ENCODE measurements at places on chromosomes 7 and 10. TPM values are rescaled to one million over a fixed set of nuclear protein-coding genes. Genes with fewer than 3 reads are reported as not detected.
A peak's percentile ranks its signal among the peaks of the same experiment; 100 is the strongest.

DNA sequence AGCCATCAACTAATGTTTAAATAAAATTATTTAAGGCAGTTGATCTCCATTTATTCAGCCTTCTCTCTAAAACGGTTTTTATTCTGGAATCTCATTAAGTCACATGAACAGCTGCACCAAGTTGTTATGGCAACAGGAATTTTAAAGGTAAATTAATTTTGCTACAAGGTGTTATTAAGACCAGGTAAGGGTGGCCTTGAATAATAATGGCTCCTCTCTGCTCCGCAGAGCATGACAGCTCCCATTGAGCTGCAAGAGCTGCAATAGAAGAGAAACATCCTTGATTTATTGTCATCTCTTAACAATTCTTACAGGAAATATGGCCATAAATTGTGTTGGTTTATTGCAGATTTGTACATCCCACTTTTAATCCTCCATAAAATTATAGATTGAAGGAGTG, 165.8 kb downstream of the KLF6 start:
- DNase-seq = no peak

GRCh38 chr10:124220971-124221355, 127.6 kb upstream of the CHST15 start:
- no peak for DNase-seq

- DNase-seq = no peak
Observed at GRCh38 chr7:26709210-26709990, 155.0 kb downstream of the SKAP2 start.

GRCh38 chr7:5359344-5359743, 64.3 kb downstream of the TNRC18 start:
- DNase-seq = no peak

DNA sequence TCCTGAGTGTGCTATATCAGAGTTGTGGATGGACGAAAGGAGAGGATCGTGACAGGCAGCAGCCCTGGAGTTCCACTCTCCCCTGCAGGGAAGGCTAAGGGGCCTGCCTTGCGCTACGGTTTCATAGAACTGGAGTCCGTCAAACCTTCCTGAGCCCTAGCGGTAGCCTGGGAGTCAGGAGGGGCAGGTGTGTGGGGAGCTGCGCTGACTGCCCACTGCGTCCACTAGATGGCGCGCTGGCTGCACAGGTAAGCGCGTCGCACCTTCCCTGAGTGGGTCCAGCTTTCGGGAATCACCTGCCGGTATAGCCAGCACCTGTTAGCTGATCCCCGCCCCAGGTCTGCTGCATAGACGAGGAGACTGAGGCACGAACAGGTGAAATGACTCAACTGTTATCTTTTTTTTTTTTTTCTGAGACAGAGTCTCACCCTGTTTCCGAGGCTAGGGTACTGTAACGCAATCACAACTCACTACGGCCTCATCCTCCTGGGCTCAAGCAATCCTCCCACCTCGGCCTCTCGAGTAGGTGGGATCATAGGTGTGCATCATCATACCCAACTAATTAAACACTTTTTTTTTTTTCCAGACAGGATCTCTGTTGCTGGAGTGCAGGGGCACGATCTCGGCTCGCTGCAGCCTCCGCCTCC, 20.2 kb upstream of the BAIAP2L1 start:
- peak; percentile 16 for DNase-seq

DNA sequence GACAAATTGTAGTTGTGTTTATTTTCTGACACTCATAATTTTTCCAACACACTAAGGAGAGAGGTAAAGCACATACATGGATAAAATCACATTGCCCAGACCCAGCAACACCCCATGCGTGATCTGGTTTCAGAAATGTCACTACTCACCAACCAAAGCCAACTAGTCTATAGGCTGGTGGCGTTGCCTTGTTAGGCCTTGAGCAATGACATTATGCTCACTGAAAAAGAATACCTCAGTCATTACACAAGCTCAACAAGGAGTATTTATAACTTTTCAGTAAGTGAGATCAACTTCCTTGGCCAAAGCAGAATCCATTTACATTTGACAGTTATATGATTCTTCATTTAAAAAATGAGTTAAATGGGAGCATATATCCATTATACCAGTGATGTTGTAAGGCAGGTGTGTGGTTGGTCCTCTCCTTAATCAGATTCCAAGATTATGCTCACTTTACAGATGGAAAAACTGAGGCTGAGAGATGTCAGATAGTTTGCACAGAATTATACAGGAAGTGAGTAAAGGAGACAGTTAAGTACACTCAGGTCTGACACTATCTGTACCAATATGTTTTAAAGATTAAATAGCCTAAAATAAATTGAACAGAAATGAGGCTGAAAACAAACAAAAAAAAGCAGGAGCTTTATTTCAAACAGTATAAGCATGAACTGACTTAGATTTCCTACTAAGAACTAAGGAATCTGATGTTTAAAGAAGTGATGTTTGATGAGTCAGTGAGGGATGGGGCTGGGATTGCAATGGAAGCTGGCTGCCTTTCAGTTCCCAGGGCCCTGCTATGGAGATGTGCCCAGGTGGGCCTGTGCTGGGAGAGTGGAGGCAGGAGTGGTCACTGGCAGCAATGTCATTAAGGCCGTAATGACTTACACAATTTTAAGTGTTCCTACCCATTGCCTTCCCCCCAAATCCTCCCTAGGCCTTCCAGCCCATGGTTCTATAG, 118.3 kb downstream of the RAPGEF5 start:
- DNase-seq = no peak

DNA sequence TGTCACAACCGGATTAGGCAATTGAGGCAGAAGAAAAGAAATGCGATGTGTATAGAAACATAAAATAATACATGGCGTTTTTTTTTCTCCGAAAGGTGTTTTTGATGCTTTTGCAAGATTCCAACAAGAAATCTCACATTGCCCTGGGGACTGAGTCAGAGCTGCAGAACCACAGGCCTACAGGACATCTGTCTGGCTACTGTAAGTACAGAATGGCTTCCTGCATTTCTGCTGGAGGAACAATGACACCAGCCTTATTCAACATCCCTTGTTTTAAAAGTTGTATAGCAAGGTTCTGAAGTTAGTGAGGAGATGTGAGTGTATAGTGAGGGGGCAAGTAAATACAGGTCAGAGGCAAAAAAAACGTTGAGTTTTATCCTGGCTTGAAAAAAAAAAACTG, 256.4 kb downstream of the ABCA13 start:
- DNase-seq = no peak

- peak; percentile 2 for DNase-seq
Observed at GRCh38 chr7:41656366-41656765, 46.5 kb downstream of the INHBA start.

DNA sequence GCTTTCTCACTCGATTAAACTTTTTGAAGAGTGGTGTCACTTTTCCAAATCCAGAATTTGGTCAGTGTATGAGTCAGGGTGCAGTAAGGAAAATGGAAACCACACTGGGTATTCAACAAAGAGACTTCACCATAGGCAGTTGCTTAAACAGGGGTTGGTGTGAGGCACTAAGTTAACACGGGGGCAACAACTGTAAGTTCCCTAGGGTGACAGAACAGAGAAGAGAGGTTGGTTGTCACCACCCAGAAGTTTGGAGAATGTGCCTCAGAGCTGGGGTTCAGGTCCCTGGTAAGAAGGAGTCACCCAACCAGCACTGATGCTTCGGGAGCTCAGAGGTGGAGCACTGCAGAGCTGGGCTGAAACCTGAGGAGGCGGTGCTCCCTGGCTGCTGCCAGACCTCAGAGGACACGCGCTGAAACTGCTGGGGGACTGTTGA, 170.4 kb downstream of the ARID5B start:
- DNase-seq = no peak

DNA sequence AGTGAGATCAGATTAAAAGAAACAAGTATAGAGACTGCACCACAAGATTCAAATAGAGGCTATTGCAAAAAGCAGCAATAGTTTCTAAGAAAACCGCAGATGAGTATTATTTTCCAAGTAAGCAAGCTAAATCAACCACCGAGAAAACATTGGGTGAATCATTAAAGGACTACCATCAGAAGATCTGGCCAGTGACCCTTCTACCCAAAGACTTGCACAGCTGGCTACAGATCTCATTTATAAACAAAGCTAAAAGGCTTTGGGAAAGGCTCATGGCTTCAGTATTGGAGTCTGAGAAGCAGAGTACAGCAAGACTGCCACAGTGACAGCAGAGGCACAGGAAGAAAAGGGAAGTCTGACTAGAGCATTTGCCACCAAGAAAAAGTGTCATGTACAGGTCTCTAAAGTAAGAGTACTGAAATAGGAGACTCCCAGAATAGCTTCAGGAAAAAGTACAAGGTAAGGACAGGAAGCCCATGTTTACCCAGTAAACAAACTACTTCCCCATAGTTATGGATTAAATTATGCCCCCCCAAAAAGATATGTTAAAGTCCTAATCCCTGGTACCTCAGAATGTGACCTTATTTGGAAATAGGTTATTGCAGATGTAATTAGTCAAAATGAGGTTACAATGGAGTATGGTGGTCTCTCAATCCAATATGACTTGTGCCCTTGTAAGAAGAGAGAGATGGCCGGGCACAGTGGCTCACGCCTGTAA, 19.0 kb downstream of the STEAP1 start:
- no peak for DNase-seq

GRCh38 chr10:119283818-119284217, 76.4 kb downstream of the GRK5 start:
- DNase-seq = no peak

The NUTM2A gene
- 1.5 TPM for total RNA-seq

The FAM25G gene
- total RNA-seq = not detected

The ACTA2 gene
- total RNA-seq = 472 TPM

Measured in left lung (tissue), 14 donors.